Activated CD8-positive, alpha-beta memory T cell treated with anti-CD3 and anti-CD28 coated beads, Interleukin-2, amount 10 ng/mL, durations not matched to agents 7 days and 5 days (primary cell): ENCODE measurements at places on chromosomes 12 and 14.

DNA sequence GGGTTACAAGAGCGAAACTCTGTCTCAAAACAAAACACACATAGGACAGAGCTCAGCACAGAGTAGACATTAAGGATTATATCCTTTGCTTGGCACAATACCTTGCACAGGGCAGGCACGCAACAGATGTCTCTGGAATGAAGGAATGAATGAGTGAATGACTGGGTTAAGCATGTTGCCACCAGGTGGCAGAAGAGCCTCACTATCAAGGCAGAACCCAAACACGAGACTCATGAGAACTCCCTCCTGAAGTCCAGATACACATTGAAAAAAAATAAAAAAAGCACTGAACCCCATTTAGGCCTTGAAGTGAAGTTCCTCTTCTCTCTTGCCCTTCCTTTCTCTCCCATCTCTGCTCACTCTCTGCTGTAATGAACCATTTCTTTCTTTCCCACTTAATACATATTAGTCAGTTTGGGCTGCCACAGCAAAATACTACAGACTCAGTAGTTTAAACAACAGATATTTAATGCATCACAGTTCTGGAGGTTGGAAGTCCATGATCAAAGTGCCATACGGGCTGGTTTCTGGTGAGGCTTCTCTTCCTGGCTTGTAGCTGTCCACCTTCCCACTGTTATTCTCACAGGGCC is 26.6 kb upstream of the LTA4H start:
- H3K27me3 ChIP-seq: no peaks in the 10 kb centered on the region
- no peaks in the 10 kb centered on the region for H3K36me3 ChIP-seq
- peak; percentile 82 for DNase-seq
- H3K27ac ChIP-seq: no peak overlapping the region

DNA sequence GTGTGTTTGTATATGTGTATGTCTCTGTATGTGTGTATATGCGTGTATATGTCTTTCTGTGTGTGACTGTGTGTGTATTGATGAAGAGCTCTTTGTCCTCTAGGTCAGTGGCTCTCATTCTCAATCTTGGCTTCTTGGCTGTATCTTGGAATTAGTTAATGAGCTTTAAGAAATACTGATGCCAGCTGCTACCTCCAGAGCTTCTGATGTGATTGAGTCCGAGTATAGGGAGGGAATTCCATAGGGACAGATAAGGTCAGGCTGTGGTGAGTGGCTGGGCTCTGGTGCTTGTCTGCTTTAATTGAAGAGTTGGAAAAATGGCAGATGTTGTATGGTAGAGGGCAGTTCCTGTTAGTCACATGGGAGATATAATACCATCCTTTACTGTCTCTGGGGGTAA is 140.1 kb downstream of the C12orf75 start:
- DNase-seq: no peak
- H3K27ac ChIP-seq: no peak overlapping the region
- no peak overlapping the region for H3K4me3 ChIP-seq

- no peak overlapping the region for H3K27ac ChIP-seq
- DNase-seq: peak; percentile 37
- no peaks in the 10 kb centered on the region for H3K36me3 ChIP-seq
- peaks cover 7% of the 10 kb centered on the region for H3K27me3 ChIP-seq
- no peak overlapping the region for H3K4me3 ChIP-seq
Measured at GRCh38 chr14:105865904-105866840, 339.8 kb downstream of the TMEM121 start.

DNA sequence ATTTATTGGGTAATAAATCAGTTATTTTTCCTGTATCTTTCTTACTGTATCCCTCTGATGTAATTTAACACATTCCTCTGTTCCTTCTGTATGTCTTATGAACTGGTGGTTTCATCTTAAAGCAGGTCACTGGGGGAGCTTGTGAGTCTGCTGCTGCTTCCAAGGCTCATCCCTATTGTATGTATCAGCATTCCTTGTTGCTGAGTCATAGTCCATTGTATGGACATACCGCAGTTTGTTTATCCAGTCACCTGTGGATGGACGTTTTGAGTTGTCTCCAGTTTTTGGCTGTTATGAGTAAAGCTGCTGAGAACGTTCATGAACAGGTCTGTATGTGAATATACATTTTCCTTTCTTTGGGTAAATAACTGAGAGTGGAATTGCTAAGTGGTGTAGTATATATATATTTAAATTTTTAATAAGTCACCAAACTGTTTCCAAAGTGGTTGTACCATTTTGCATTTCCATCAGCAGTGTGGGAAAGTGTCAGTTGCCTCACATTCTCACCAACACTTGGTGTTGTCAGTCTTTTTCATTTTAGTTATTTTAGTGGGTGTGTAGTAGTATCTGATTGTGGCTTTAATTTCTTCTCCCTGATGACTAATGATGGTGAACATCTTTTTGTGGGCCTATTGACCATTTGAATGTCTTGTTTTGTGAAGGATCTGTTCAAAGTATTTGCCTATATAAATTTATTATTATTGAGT is 82.7 kb downstream of the BEGAIN start:
- H3K4me1 ChIP-seq: peaks cover 4% of the 10 kb centered on the region
- no peaks in the 10 kb centered on the region for H3K27me3 ChIP-seq
- no peak overlapping the region for H3K4me3 ChIP-seq
- no peak overlapping the region for H3K27ac ChIP-seq

DNA sequence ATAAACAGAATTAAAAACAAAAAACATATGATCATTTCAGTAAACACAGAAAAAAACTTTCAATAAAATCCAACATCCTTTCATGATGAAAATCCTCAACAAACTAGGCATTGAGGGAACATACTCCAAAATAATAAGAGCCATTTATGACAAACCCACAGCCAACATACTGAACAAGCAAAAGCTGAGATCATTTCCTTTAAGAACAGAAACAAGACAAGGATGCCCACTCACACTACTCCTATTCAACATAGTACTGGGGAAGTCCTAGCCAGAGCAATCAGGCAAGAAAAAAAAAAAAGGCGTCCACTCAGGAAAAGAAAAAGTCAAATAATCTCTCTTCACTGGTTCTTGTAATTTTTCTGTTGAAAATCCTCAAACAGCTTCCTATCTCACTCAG is 30.1 kb downstream of the MRPL42 start:
- DNase-seq: no peak
- H3K27me3 ChIP-seq: no peaks in the 10 kb centered on the region
- no peak overlapping the region for H3K4me3 ChIP-seq
- H3K36me3 ChIP-seq: peaks cover 31% of the 10 kb centered on the region
- H3K27ac ChIP-seq: no peak overlapping the region

DNA sequence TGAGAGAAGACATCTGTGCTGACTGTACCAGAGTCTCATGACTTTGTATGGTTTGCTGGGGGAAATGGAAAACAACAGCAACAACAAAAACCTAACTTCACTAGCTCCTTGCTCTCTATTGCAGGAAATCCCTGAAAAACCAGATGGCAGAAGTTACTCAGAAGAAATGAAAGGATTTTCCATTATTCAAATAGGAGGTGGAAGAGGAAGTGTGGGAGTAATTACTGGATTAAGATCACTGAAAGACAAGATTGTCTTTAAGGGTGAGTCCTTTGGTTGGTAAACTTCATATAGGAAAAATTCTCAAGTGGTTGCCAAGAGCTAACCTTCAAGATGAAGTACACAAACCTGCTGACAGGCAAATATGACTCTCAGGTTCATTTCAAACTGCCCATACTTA is 391.9 kb upstream of the ATP2B1 start:
- H3K27me3 ChIP-seq: peaks cover 8% of the 10 kb centered on the region
- H3K27ac ChIP-seq: no peak overlapping the region
- H3K36me3 ChIP-seq: no peaks in the 10 kb centered on the region
- H3K4me3 ChIP-seq: no peak overlapping the region
- peaks cover 10% of the 10 kb centered on the region for H3K4me1 ChIP-seq

GRCh38 chr12:47360771-47361388 is 281.1 kb upstream of the AMIGO2 start:
- H3K27me3 ChIP-seq: no peaks in the 10 kb centered on the region
- peaks cover 21% of the 10 kb centered on the region for H3K36me3 ChIP-seq
- H3K27ac ChIP-seq: peak overlapping the region; percentile 97

- peak overlapping the region; percentile 70 for H3K27ac ChIP-seq
- no peaks in the 10 kb centered on the region for H3K27me3 ChIP-seq
- no peak for DNase-seq
- H3K4me3 ChIP-seq: no peak overlapping the region
- peaks cover 3% of the 10 kb centered on the region for H3K36me3 ChIP-seq
Measured at GRCh38 chr12:111412007-111412829, 6.5 kb downstream of the SH2B3 start.

DNA sequence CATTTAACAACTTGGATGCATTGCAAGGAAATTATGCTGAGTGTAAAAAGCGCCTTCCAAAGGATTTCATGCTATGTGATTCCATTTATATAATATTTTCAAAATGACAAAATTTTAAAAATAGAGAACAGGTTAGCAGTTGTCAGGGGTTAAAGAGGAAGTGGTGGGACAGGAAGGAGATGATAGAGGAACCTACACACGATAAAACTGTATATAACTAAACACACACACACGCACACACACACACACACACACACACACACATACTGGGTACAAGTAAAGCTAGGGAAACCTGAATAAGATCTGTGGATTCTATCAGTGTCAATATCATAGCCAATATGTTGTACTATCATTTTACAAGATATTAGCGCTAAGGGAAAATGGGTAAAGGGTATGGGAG is 17.2 kb downstream of the TTC9 start:
- H3K27ac ChIP-seq: peak overlapping the region; percentile 88
- peaks cover 75% of the 10 kb centered on the region for H3K4me1 ChIP-seq
- H3K4me3 ChIP-seq: peak overlapping the region; percentile 48
- peak; percentile 53 for DNase-seq
- peaks cover 32% of the 10 kb centered on the region for H3K36me3 ChIP-seq

DNA sequence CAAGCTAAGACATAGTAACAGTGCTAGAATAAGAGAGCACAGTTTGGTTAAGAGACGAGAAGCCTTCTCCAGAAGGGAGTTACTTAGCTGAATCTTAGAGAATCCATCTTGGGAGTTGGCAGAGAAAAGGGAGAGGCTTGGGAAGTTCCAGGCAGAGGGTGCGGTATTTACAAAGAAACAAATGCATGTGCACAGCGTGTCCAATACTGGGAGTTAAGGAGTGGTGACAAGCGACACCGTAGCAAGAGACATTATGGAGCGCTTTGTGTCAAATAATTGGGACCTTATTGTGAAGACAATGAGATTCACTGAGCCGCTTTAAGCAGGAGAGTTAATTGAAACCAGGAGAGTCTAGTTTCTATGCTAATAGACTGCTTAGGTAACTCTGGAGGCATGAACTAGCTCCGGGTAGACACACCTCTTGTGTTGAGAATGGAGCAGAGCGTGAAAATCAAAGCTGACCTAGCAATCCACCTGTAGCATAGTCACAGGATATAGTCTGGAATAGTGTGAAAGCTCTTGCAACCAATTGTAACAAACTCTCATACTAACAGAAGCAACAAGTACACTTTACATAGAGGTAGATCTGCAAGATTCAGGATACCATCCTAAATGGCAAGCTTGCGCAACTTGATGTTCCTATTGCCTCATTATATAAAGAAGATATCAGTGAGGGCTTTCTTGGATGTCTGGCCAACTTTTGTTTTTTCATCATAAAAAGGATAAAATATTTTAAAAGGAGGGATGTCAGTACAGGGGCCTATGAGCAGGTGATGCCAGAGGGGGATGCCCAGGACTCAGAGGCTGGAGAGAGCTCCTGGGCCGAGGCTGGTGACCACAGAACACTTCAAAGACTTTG is 5.3 kb downstream of the ALDH1L2 start:
- no peak for DNase-seq
- peaks cover 3% of the 10 kb centered on the region for H3K4me1 ChIP-seq
- no peaks in the 10 kb centered on the region for H3K36me3 ChIP-seq
- H3K4me3 ChIP-seq: no peak overlapping the region
- peaks cover 42% of the 10 kb centered on the region for H3K27me3 ChIP-seq
